ENCODE measurements at places on chromosomes 4 and X.

DNA sequence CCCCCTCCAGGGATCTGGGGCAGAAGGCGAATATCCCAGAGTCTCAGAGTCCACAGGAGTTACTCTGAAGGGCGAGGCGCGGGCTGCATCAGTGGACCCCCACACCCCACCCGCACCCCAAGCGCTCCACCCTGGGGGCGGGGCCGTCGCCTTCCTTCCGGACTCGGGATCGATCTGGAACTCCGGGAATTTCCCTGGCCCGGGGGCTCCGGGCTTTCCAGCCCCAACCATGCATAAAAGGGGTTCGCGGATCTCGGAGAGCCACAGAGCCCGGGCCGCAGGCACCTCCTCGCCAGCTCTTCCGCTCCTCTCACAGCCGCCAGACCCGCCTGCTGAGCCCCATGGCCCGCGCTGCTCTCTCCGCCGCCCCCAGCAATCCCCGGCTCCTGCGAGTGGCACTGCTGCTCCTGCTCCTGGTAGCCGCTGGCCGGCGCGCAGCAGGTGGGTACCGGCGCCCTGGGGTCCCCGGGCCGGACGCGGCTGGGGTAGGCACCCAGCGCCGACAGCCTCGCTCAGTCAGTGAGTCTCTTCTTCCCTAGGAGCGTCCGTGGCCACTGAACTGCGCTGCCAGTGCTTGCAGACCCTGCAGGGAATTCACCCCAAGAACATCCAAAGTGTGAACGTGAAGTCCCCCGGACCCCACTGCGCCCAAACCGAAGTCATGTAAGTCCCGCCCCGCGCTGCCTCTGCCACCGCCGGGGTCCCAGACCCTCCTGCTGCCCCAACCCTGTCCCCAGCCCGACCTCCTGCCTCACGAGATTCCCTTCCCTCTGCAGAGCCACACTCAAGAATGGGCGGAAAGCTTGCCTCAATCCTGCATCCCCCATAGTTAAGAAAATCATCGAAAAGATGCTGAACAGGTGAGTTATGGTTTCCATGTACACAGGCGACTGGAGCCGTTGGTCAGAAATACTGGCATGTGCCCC lies at the start of gene CXCL1:
CXCL1 (plus strand) TSS at position 264 of the 926 bp plus-strand sequence; CDS start at position 342, 78 bp downstream.
- no peak for DNase-seq

GRCh38 chr4:98995183-98996055 lies at the start of gene METAP1:
Gene METAP1, plus strand, starts transcription at chr4:98995721. Its CDS starts 33 bp downstream, at chr4:98995754.
- DNase-seq, result peak; percentile 73

DNA sequence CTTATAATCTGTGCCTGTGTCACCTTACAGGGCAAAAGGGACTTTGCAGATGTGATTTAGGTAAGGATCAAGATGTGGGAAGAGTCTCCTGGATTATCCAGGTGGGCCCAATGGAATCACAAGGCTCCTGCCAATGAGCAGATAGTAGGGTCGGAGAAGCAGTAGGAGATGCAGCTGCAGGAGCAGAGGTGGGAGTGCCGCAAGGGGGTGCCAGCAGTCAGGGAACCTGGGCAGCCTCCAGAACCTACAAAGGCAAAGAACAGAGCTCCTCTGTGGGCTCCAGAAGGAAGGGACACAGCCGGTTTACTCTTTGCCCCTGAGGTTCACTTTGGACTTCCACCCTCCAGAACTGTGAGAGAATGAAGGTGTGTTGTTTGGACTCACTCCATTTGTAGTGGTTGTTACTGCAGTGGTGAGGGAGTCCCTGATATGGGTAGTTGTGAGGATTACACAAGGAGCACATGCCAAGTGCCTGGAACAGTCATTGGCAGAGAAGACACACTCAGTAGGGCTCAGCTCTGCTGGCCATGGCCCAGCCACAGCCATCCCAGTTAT lies 318.5 kb downstream of the EVC2 start:
- no peak for DNase-seq

DNA sequence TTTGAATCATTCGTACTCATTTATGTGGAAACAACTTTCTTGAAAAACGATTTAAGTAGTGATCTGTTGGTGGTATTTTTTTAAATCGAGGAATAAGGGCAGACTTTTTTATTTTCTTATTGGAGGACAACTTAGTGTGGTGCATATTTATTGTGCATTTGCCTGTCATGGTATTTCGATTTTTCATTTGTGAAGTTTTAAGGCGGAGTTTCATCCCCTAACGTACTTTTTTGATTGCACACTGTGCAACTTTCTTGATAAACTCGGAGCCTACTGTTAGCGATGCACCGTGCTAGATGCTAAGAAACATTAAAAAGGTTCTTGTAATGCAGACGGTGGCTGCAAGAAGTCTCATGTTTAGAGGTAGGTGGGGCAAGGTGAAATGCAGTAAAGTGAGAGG lies 1.4 kb downstream of the ZFX start:
- no peak for DNase-seq

GRCh38 chr4:105979506-105979905 lies 84.2 kb downstream of the NPNT start:
- no peak for DNase-seq

DNA sequence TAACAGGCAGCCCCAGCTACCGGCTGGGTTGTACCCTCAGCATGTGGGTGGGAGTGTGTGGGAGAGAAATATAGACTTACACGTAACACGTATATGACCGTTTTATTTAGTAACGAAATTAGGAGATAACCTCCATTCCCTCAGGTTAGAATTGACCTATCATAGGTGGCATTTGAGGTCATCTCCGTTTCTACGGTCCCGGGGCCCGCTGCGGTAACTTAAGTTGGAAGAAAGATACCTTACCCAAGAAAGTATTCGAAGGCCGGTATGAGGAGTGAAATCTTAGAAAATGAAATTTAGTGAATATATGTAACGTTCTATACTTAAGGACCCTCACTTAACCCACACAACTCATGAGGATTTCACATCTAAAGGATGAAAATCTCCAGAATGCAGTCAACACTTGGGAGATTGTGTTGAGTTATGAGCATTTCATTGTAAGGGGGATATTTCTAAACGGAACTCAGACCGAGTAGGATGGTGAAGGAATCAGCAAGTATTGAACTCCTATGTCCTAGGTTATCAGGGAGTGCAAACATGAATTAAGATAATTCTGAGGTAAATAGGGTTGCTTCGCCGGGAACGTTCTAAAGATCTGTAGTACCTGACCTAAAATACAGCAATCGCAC lies 891 bp downstream of the CISD2 start:
- DNase-seq, result no peak

DNA sequence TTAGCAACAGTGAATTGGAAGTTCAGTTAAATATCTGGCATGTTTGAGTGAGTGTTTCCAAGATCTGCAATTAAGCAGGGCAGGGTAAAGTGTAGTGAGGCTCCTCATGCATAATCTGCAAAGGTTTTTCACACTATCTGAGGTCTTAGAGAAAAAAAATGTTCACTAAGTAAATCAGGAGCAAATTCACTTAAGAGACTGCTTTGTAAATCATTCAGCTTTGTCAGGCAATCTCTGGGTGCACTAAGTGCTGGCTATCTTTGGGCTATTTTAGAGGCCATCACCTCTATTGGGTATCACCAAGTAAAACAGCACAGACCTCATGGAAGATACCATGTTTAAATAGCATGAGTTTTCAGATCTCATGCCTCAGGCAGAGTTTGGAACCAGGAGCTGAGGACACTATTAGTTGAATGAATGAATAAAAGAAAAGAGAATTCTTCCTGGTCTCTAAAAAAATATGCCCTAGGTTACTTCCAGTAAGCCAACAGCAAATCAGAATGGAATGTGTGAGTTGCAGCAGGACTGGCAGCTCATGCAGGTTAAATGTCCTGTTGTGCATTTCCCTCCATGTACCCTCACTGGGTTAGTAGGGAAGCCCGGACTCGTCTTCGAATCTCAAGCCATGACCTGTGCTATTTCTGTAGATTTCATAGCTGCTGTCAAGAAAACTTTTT lies 195.3 kb downstream of the KCNIP4 start:
- DNase-seq, result no peak

GRCh38 chr4:139416073-139416673 lies 37.7 kb upstream of the RAB33B start:
- peak; percentile 13 for DNase-seq

- DNase-seq, result no peak
These were observed 55.9 kb upstream of the KDR start for GRCh38 chr4:55181010-55182005.

- no peak for DNase-seq
These were observed 41.6 kb downstream of the KANTR start for GRCh38 chrX:53135581-53135980.

DNA sequence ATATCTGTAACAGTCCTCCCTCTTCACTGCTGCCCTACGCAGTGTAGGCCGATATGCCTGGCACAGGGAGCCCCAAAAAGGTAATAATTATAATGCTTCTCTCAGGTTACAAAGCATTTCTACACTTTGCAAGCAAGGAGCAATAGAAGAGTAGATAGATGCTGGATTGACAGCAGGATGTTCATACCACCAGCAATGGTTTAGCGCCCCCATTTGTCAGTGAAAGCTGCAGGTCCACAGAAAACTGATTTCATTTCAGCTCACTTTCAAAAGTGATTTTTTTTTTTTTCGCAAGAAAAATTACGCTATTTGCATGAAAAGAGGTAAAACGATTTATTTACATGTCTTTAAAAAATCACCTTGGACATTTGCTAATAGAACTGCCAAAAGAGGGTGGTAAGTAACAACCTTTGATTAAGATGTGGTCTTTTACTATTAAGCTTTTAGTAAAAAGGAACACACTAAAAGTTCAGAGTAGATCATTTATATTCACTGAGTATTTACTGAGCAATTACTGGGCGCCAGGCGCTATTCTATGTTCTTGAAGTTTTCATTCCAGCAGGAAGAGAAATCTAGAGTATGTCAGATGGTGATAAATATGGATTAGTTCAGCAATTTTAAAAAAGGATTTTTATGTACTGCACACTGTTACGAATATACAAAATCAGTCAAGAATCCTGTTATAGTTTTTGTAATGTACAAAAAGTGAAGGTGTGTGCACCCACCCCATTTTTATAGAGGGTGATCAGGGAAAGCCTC lies 34.4 kb downstream of the HPF1 start:
- DNase-seq, result no peak

DNA sequence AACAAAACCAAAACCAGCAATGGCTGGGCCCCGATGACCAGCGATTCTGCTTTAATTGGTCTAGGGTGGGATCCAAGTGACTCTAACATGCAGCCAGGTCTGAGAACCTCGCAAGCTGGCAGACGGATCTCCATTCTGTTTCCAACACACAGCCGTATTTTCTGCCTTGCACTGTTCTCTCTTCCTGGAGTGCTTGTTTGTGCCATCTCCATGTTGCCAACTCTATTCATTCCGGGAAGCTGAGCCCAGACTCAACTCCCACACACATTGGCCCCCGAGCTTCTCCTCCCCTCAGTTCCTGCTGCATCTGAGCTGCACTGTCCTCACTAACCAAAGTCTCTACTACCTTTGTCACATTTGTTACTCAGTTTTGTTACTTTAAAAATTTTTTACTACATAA lies 35.6 kb downstream of the GEMIN8 start:
- DNase-seq, result no peak

DNA sequence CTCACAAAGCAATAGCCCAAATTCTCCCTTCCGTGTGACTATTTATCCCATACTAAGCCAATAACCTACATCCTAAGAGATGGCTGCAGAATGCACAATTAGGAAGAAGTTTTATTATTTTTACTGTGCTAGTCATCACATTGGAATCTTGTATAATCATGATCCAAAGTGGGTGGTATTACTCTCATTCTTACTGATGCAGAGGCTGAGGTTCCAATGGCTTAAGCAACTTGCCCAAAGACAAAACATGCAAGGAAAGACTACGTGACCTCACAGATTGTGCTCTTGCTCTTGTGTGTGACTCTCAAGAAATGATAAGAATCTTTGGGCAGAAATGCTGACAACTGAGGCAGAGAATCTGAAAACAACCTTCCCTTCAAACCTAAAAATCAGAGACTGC lies 212.2 kb downstream of the LDB2 start:
- DNase-seq, result no peak

DNA sequence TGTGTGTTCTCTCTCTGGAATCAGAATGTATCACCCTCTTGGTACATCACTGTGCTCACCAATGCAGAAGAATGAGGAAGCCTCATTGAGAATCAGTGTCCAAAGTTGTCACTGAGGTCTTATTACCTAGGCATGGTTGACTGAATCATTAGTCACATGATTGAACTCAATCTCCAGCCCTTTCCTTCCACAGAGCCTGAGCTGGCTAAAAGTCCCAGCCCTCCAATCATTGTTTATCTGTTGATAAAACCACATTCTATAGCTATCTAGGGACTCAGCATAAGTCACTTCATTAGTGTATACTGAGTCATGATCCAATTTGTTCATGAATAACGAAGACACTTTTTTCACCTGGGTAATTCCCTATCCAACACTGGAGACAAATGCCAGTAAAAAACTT lies 396.8 kb downstream of the TRAM1L1 start:
- no peak for DNase-seq

- no peak for DNase-seq
These were observed 11.8 kb upstream of the CLDN24 start for GRCh38 chr4:183333983-183334382.

- DNase-seq, result no peak
These were observed 101.0 kb downstream of the GATB start for GRCh38 chr4:151659601-151660364.

GRCh38 chr4:120837656-120838055 lies 84.9 kb downstream of the PRDM5 start:
- no peak for DNase-seq

- DNase-seq, result no peak
These were observed 5.4 kb downstream of the ADAD1 start for GRCh38 chr4:122384245-122384644.

DNA sequence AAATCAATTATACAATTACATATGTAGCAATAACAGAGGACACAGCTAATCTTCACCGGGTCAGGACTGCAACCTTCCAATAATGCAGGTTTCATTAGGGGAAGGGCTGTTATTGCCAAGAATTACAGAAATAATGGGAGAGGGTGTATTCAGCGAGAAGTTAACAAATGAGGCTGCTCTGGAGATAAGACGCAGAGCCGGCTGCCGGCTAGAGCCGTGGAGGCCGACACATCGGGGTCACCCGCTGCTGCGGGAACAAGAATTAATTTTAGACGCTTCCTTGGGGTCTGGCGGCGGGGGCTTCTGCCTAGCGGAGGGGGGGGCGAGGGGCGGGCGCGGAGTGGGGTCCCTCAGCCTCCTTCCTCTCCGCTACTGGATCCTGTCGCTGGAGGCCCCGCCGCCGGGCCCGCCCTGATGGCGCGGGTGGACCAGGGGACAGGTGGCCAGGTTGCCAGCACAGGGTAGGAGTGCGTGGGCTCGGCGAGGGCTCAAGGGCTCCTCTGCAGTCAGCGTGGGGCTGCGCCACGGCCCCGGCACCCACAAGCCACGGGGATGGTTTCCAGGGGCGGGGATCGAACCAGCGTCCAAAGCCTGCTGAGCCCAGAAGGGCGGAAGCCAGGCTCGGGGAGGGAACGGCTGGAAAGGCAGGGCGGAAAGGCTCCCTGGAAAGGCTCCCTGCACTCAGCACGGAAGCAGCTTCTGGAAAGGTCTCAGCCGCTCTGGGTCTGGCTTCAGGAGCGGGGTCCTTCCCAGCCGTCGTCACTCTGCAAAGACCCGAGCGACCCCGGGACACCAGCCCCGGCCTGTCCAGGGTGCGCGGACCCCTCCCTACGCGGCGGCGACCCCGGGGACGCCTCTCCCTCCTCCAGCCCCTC lies 113.8 kb upstream of the NKX1-1 start:
- DNase-seq, result no peak

GRCh38 chr4:125520258-125520990 lies 205.7 kb downstream of the FAT4 start:
- DNase-seq, result no peak

Data from iPS DF 6.9 (cell line).